ENCODE measurements at places on chromosomes 7 and 10.

GRCh38 chr10:11328264-11329061 is 283.0 kb downstream of the USP6NL start:
- DNase-seq, result no peak

GRCh38 chr7:157674715-157675426 is 338.1 kb downstream of the DNAJB6 start:
- DNase-seq, result no peak

GRCh38 chr7:99920149-99920548 is 819 bp upstream of the TRIM4 start:
- DNase-seq, result no peak

GRCh38 chr10:103660364-103661197 is 167.1 kb downstream of the NEURL1 start:
- no peak for DNase-seq

GRCh38 chr7:45028920-45029344 is 28.9 kb downstream of the CCM2 start:
- DNase-seq, result no peak

GRCh38 chr7:15751191-15751701 is 64.8 kb upstream of the MEOX2 start:
- peak; percentile 37 for DNase-seq

- no peak for DNase-seq
Measured at GRCh38 chr7:47195641-47196040, 386.3 kb downstream of the TNS3 start.

- DNase-seq, result no peak
Measured at GRCh38 chr7:152968514-152968913, 209.0 kb downstream of the ACTR3B start.

DNA sequence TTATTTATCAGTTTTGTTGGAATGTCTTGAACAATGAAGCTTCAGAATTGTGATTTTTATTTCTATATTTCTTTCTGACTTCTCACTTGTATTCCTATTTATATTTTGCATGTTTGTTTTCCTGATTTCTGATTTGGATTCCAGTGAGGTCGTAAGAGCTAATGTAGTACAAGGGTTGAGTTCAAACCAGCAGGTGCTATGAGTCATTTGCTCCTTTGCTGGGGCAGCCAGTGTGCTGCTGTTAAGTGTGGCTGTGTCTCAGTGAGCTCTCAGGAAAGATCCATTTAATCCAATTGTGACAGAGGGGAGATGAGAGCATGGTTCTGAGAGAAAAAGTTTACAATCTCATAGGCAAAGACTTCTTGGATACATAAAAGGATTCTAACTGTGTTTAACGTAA is 48.6 kb downstream of the MCU start:
- DNase-seq, result no peak

GRCh38 chr10:109780997-109781396 is 142.3 kb downstream of the XPNPEP1 start:
- no peak for DNase-seq

GRCh38 chr7:104328296-104328969 is at the start of gene LHFPL3:
Gene LHFPL3 (plus strand): TSS chr7:104328603.
- DNase-seq, result no peak

GRCh38 chr10:5449823-5450222 is 37.5 kb downstream of the NET1 start:
- no peak for DNase-seq

DNA sequence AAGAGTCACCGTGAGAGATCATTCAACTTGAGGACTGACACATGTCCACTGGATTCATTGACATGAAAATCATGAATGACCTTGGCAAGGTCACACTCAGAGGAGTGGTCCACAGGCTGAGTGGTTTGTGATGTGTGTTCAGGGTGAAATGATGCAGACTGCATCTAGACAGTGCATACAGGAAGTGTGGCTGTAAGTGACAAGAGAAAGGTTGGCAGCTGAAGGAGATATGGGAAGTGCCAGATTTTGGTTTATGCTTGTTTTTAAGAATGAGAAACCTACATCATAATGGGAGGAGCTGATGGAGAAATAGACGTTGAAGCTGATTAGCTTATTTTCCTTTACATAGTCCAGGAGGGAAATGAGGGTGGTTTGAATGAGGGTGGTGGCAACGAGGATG is 64.8 kb upstream of the VIPR2 start:
- DNase-seq, result no peak

- no peak for DNase-seq
Measured at GRCh38 chr10:116784035-116784434, 41.7 kb upstream of the HSPA12A start.

DNA sequence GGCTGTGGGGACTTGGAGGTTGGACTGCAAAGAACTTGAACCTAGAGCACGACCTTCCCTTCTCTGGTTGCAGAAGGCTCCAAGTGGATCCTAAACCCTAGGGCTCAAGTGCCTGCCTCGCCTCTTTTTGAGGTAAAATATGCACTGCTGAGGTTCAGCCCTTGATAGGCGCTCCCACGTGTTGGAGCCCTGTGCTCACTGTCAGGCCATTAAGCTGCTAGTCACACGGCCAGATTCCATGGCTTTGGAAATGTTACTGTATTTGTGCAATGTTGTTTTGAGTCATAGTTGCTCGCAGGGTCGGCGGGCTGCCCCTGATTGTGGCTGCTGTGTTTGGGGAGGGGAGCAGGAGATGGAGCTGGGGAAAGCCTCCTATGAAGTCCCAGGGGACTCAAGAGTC is 39.8 kb upstream of the PCBD1 start:
- DNase-seq, result no peak

DNA sequence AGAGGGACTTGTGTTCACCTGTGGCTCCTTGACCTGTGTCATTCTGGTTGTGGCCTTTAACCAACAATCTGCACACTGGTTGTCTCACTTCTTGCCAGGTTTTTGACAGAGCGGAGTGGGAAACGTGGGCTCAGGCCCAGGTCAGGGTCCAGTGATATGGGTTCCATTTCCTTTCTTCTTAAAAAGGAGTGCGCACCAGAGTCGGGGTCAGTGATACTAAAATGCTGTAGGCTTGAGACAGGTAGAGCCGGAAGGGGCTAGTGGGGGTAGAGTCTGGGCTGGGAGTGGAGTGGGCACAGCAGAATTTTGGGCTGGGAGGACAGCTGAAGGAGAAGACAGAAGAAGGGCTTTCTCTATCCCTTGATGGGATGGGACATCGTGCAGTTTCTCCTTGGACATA is 61.2 kb downstream of the SH2D4B start:
- no peak for DNase-seq

DNA sequence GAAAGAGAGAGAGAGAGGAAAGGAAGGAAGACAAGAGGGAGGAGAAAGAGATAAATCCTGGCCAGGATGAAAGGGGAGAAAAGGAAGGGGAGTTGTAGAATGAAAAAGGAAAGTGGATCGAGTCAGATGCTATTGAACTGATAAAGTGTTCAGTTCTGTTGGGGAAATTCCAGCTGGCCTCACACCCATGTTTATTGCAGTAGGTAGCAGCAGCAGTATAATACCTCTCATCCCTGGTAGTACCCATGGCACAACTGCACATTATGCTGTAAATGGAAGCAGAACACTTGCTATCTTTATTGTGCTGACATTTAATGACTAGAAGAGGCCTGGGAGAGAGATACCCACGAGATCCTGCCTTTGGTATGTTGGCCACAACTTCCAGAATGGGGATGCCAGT is 178.1 kb downstream of the EVX1 start:
- no peak for DNase-seq

GRCh38 chr7:116798232-116798631 is 64.2 kb upstream of the CAPZA2 start:
- DNase-seq, result no peak

GRCh38 chr10:102770792-102771191 is 27.0 kb downstream of the WBP1L start:
- DNase-seq, result no peak
